ENCODE measurements at places on chromosomes 2 and 18. TPM values are rescaled to one million over a fixed set of nuclear protein-coding genes. Genes with fewer than 3 reads are reported as not detected.

DNA sequence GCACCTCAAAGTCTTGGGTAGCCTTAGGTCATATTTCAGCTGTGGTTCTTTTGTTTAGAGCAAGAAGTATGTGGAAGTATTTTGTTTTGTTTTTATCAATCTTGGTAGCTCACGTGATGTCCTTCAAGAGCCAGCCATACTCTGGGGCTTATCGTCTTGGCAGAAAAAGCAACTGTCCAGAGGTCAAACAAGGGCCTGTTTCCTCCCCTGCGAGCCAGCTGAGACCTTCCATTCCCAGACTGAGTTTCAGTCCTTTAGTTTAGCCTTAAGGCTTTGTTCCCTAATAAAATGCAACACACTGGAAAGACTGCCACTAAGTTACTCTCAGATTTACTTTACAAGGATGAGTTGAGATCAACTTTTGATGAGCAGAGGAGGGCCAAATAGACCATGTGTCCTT lies 63.5 kb downstream of the TXNL1 start:
- no peak for DNase-seq

DNA sequence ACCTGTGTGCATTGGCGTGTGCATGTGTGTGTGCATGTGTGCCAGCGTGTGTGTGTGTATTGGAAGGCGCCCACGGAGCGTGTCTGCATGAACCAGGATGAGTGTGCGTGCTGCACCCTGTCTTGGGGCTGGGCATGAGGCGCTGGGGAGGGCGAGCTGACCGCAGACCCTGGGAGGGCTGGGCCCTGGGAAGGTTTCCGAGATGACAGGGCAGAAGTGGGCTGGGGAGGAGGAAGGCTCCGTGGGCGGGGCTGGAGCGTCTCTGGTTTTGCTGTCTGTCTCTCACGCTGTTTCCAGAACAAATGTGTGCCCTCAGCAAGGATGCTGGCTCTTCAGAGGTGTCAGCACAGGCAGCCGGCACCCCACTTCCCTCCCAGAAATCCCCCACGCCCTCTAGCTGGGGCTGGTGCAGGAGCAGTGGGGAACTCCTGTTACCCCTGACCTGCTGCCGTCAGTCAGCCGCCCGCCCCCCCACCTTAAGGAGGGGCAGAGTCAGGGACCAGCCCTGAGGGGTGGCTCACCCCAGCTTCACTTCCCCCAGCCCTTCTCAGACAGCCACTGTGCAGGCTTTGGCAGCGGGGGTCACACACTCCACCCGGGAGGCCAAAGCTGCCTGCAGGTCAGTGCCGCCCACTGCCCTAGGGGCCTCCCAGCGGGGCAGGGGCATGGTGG lies at the start of gene GPR35:
GPR35 (plus strand) TSS at position 531 of the 672 bp plus-strand sequence. CDS start 4,473 bp downstream, outside the sequence.
- DNase-seq, result no peak

Gene KCNG3
- 0.04 TPM for polyA plus RNA-seq

GRCh38 chr2:10022041-10022421 lies 21.3 kb upstream of the KLF11 start:
- no peak for DNase-seq

Gene INO80C
- polyA plus RNA-seq, result 14.9 TPM

GRCh38 chr2:176612736-176613135 lies 343.5 kb downstream of the MTX2 start:
- no peak for DNase-seq

DNA sequence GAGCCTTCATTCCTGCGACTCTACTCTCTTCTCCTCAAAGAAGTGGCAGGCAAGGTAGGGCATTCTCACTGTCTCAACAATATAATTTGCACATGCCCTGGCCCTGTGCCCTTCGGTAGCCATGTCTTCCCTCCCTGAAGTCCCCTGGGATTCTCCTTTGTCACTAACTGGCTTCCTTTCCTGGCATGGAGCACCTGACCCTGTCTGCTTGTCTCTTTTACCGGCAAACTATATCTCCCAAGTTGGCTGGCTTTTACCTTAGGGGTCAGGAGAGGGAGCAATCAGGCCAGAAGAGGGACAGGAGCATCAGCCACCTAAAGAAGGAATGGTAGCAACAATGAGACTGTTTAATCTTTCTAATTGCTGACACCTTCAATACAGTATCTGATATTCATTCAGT lies 51.9 kb upstream of the RMDN2 start:
- no peak for DNase-seq

Gene SH3BP4
- 14.3 TPM for polyA plus RNA-seq

Data from urinary bladder (tissue), 4 donors.